ENCODE measurements at places on chromosomes 5 and 9.

DNA sequence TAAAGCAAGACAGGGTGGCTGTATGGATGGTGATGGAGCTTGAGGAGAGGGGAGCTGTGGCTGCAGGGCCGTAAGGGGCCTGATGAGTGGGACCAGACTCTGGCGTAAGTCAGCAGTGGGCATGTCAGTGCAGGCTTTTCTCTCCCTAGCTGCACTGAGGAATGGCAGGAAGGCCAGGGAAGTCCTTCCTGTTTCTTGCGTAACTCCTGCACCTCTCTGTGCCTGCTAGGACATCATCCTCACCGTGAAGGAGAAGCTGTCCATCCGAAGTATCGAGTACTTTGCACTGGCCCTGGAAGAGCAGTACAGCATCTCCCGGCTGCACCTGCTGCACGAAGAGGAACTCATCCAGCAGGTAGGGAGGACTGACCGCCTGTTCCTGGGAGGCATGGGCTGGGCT is 24.1 kb upstream of the TRMT10B start:
- DNase-seq, result no peak

GRCh38 chr9:73200694-73201452 is 49.2 kb downstream of the ANXA1 start:
- DNase-seq, result no peak

DNA sequence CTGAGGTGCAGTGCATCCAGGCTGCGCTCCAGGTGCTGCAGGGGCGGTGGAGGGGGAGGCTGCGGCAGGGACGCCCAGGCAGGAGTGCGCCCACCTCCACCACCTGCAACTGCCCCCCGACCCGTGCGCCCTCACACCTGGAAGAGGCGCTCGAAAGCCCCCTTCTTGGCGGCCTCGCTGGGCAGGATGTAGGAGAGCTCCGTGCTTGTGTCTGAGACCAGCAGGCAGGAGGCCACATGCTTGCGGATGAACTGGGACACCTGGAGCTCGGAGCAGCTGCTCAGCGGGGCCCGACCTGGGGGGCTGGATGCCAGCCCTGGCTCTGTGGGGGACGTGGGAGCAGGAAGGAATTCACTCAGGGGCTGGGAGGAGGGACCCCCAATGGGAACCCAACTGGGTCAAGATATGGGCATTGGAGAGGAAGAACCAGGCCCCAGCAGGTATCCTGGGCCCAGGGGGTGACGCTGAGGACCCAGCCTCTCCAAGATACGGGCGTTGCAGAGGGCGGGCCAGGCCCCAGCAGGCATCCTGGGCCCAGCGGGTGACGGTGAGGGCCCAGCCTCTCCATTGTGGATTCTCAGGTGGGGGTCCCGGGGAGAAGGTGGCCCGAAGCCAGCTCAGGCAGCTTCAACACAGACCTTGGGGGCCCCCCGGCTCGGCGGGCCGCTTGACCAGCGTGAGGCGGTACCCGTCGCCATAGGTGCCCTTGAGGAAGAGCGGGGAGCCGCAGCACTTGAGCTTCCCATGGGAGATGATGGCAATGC is 13.1 kb downstream of the ABCA2 start:
- no peak for DNase-seq

GRCh38 chr5:159783726-159784247 is 132.5 kb upstream of the ADRA1B start:
- DNase-seq, result no peak

DNA sequence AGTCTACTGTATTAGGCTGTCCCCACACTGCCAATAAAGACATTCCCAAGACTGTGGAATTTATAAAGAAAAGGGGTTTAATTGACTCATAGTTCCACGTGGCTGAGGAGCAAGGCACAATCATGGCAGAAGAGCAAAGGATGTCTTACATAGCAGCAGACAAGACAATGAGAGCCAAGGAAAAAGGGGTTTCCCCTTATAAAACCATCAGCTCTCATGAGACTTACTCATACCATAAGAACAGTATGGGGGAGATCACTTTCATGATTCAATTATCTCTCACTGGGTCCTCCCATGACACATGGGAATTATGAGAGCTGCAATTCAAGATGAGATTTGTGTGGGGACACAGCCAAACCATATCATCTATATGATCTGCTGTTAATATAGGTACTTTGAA is 14.8 kb upstream of the FSTL4 start:
- DNase-seq, result no peak

DNA sequence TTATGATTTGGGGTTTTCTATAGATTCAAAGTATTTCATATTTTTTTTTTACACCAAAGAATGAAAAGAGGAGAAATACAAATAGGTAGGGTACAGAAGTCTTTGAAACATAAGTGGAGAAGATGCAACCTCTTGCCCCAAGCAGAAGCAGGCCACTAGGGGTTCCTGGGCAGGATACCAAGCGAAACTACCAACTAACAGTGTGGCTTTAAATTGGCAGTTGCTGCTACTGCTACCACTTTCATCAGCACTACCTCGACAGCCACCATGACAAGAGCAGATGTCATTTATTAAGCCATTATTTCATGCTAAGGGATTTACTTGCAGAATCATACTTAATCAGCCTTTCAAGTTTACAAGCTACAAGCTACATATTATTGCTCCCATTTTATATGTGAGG is 288.1 kb downstream of the NR3C1 start:
- DNase-seq, result no peak

GRCh38 chr5:100647461-100648230 is 112.5 kb downstream of the FAM174A start:
- DNase-seq, result no peak

DNA sequence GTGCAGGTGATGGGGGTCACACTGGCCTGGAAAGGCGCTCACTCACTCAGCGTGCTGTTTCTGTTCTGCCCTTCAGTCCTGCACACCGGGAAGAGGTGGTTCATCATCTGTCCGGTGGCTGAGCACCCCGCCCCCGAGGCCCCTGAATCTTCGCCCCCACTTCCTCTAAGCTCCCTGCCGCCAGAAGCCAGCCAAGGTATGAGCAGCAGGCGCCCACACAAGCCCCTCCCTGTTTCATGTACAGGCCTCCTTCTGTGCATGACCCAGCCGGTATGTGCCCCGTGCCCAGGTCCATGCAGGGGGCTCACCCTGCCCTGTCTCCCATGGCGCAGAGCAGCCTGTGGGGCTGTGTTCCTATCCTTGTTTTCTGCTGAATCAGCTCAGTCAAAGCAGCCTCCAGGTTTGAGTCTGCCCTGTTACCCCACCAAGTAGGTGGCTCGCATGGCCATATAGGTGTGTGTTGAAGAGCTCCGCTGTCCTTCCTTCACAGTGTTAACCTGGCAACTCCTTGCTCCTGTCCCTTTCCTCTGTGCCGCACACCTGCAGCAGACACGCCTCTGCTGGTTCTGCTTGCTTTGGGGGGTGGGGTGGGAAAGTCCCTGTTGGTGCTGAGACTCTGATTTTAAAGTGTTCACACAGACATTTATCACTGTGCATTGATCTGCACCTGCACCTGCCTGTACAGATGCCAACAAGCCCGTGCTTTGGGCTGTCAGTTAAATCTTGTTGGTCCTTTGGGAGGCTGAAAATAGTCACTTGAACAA is 84.8 kb downstream of the WNK2 start:
- DNase-seq, result no peak

DNA sequence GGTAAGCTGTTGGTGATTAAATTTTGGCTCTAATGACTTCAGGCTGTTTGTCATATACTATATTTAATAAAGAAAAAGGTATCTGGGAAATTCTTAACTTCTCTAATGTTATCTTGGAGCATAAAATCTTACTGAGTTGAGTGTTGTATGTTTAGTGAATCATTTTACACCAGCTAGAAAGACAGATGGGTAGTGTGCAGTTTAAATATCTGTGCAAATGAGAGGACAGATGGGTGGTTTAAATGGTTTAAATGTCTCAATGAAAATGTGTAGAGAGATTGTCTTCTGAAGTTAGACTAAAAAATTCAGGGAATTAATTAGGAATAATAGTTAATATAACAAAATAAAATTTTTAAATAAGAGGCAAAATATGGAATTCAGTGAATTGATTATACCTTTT is 114.5 kb downstream of the FER start:
- DNase-seq, result no peak

- DNase-seq, result no peak
These were observed 425.3 kb downstream of the CSNK1G3 start for GRCh38 chr5:123937230-123937629.

- DNase-seq, result no peak
These were observed 13.8 kb downstream of the FAM78A start for GRCh38 chr9:131262327-131263032.

DNA sequence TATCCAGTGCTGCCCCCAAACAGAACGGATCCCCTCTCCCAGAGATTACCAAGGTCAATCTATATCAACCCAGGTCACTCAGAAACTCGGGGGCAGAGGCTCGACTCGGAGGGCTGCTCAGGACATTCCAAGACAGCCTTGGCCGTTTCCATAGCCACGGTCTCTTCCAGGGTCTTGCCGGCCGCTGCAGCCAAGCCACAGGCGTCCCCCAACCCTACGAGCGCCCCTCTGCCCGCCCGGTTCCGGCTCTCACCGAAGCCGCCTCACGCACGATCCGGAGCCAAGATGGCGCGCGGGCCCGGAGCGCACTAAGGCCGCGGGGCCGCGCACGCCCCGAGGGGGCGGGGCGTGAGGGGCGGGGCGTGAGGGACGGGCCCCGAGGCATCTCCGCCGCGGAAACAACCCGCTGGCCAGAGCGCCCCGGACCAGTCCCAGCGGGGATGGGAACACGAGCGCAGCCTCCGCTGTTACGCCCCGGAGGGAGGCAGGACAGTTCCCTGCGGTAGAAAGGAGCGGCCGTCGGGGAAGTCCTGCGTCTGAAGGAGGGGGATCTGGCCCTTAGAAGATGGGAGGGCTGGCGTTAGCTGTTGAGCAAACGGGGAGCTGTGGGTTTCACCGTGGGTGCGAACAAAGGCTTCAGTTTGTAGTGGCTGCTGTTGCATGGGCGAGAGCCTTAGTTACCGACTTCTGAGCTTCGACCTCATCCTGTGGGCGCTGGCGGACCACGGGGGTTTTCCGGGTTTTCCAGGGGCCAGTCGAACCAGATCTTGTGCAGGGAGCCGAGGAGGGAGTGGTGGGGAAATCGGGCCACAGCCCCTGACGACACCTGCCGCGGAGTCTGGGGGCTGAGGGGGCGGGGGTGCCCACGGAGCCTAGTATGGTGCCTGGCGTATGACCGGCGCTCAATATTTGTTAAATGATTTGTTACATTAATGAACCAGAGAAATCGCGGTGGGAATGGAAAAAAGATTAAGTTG is at the start of gene RPP25L:
TSS of gene RPP25L (minus strand) at position 287 of the 977 bp plus-strand sequence. CDS start 801 bp downstream, outside the sequence.
- DNase-seq, result peak; percentile 68

DNA sequence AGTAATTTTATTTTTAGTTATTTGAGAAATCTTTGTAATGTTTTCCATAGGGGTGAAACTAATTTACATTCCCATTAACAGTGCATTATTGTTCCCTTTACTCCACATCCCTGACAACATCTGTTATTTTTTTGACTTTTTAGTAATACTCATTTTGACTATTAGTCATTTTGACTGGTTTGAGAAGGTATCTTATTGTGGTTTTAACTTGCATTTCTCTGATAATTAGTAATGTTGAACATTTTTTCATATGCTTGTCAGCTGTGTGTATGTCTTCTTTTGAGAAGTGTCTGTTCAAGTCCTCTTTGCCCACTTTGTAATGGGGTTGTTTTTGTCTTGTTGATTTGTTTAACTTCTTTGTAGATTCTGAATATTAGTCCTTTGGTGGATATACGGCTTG is 27.5 kb downstream of the CCDC152 start:
- no peak for DNase-seq

DNA sequence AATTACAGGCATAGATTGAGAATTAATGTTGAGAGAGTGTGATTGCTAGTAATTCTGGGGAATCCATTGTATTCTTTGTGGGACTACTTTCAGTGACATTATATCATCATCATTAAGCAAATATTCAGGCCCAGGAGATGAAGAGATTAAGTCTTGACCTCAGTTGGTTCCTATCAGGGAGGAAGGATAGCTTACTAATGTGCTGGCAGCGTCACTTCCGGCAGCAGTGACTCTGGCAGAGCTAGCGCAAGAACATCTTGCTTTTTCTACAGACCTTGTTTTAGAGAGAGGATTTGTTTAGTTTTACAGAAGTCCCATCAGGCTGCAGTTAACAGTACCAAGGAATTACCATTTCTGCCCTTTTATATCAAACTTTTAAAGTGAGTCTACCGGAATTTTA is 20.3 kb downstream of the OSTF1 start:
- DNase-seq, result no peak

GRCh38 chr9:19999491-20000057 is 210.7 kb upstream of the SLC24A2 start:
- DNase-seq, result no peak

DNA sequence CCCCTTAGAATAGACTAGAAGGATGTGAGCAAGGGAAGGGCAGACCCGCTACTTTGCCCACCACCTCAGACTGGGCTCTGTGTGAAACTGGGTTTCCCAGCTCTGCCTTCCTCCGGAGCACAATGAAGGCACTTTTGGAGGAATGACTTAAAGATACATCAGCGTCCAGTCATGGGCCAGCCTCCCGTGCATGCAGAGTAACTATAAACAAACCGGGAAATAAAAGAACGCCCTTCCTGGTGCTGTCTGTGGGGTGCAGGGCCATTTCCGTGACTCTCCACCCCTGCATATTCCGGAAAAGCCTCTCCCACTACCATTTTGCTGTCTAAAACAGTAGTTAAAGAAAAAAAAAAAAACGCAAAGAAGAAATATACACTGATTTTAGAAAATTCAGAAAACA is 165.9 kb upstream of the IRX4 start:
- DNase-seq, result no peak

DNA sequence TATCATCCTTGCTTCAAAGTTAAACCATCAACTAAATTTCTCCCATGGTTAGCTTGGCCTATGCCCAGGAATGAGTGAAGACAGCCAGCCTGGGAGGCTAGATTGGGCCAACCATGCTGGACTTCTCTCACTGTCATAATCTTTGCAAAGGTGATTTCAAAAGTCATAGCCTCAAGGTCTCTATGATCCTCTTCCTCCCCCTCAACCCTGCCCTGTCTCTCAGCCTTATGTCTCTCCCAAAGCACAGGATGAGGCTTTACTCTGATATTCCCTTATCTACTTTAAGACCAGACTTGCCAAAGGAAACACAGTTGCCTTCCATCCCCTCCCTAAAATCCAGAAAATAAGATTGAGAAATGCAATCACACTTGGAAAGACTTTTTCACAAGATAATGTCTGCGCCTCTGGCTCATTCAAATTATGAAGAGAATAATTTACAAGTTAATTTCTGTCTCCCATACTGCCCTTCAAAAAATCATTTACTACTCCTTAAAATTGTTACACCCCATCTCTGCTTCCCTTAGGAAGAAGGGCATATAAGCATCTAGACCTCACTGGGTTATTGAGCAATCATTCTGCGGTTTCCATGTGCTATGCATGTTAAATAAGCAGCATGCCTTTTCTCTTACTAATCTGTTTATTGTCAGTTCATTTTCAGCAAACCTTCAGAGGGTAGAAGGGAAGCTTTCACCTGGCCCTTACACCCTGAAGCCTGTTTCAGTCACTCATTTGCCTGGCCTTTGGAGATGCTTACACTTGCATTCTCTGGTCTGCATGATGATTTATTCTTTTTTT is 113.8 kb upstream of the ANKRD55 start:
- no peak for DNase-seq

Measured in activated gamma-delta T cell treated with anti-CD3 and anti-CD28 coated beads, Interleukin-2, amount 50 U/mL, for 16 hours (primary cell).